ENCODE measurements at places on chromosomes 2 and 18.

DNA sequence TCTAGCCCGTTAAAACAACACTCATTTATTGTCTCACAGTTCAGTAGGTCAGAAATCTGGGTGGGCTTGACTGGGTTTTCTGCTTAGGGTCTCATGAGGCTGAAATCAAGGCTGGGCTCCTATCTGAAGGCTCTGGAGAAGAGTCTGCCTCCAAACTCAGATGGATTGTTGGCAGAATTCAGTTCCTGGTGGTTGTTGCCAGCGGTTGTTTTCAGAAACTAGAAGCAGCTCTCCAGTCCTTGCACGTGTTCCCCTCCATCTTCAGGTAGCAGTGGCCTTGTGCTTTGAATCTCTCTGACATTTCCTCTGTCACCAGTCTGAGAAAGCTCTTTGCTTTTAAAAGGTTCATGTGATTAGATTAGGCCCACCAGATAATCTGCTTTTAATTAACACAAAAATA, 20.1 kb upstream of the FN1 start:
- DNase-seq = no peak

DNA sequence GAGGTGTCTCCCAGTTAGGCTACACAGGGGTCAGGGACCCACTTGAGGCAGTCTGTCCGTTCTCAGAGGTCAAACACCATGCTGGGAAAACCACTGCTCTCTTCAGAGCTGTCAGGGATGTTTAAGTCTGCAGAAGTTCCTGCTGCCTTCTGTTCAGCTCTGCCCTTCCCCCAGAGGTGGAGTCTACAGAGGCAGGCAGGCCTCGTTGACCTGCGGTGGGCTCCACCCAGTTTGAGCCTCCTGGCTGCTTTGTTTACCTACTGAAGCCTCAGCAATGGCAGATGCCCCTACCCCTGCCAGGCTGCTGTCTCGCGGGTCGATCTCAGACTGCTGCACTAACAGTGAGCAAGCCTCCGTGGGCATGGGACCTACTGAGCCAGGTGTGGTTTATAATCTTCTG, 346.3 kb downstream of the CELF4 start:
- DNase-seq = no peak

- DNase-seq = no peak
These were observed 77.3 kb upstream of the SH3BP4 start for GRCh38 chr2:234874347-234875046.

DNA sequence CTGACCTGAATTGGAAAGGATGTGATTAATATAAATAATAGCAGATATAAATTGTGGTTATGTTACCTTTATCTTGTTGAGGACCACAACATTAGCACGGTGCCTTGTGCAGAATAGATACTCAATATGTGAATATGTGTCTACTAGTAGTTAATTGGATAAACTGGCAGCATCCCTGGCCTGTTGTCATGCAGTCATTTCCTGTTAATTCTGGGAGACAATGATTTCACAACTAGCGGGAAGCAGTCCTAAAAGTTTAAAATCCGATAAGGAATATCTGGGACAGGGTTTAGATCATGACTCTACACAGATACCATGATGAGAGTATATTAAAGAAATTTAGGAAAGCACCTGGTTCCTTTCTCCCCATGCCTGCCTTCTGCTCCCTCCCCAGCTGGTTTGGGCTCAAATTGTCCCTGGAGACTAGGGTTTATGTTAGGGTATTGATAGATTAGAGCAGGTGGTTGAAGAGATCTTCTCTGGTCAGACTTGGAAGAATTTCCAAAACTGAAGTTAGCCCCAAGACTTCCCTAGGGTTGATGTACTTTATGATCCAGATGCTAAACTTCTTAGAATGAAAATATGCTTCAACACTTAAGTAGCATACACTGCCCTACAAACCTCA, 32.8 kb downstream of the CYBRD1 start:
- no peak for DNase-seq

GRCh38 chr2:32810909-32811495, 135.8 kb upstream of the LTBP1 start:
- DNase-seq = no peak

DNA sequence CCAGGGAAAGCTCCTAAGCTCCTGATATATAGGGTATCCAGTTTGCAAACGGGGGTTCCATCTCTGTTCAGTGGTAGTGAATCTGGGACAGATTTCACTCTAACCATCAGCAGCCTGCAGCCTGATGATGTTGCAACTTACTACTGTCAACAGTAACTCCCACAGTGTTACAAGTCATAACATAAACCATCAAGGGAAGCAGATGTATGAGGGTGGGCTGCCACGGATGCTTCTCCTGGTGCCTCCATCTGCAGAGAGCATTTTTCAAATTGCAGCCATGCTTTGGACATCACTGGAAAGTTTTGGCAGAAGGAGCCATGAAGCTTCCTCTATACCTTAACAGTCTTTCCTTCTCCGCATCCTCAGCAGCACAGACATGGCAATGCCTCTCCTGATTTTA, 234.5 kb downstream of the ANKRD36B start:
- no peak for DNase-seq

GRCh38 chr18:59551902-59552635, 145.2 kb downstream of the CCBE1 start:
- no peak for DNase-seq

DNA sequence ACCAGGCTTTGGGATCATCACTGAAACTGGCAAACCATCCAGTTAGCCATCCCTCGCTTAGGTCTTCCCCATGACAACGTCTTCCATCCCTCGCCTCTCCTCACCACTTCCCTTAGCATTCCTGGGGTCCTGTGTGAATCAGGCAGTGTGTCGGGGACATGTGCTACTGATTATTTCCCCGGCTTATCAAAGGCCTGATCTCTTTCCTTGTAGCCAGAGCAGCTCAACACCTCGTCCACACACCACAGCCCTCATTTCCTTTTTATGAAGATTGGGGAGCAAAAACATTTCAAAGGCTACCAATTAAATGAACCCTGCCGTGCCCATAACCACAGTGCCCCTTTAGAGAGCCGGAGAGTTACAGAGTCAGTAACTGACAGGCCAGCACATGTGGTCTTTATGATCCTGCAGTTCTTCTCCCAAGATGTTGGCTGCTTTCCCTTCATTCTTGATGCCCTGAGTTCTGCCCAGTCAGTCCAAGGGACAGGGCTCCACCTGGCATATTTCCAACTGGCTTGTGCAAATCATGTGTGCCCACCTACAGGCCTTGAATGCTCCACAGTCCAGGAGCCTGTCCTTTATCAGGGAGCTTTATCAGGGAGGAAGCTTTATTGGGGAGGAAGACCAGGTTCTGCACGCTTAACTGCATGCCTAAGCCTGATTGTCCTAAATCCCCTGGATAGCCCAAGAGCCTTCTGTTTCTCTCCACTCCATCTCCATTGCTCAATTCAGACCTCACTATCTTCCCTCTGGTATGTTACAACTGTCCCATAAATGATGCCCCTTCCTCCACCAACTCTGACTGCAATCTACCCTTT, 343.1 kb downstream of the CYRIA start:
- DNase-seq = no peak

- DNase-seq = no peak
These were observed 152.6 kb downstream of the GULP1 start for GRCh38 chr2:188444106-188444835.

DNA sequence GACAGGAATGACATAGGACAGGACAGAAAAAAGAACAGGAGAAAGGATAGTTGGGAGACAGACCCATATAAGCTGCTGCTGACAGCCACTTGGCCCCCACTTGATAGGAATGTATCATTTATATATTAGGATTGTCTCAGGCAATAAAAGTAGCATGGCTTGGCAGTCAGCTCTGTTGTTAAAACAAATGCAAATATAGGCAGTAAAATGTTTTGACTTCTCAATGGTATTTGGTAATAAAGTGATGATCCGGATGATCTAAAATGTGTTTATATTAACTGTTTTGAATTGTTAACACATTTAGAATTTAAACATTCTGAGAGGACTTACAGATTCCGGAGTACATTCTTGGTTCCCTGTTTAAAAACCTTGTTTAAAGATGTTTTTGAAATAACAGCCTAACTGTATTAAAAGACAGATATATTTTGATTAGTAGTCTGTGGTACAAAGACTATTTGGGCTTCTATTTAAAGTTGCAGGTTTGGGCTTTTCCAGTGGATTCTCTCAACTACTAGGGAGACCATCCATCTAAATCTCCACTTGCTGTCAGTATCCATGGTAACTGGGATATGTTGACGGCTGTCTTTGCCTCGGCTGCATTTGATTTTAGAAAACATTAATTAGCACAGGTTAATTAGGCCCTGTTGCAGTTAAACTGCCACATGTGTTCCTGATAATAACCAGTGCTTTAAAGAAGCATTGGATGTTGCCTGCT, 147.6 kb downstream of the ESCO1 start:
- DNase-seq = no peak

DNA sequence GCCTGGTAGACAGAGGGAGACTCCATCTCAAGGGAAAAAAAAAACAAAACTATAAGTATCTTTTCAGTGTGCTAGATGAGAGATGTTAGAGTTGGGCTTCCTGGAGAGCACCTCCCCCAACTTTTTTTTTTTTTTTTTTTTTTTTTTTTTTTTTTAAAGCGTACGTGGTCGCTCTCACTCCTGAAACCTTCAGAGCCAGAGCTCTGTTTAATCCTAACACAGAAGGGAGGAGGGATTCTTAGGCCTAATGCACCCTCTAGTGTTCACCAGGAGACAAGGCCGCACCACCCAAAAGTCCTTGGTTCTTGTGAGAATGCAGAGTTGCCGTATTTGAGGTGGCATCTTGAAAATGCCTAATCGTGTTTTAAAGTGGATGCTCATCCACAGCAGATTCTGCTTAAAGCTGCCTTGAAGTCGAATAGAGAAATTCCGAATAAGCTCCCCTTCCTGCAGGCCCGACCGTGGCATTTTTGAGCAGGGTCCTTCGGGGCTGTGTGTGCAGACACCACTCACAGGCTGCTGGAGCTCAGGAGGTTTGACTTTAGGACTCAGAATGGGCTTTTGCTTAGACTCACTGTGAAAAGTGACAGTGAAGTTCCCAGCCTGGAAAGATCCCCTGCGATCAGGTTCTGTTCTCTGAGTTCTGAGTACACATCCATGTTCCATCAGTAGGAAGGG, 252.6 kb downstream of the AGAP1 start:
- no peak for DNase-seq

- DNase-seq = no peak
These were observed 344.9 kb downstream of the LPIN1 start for GRCh38 chr2:12091201-12091806.

DNA sequence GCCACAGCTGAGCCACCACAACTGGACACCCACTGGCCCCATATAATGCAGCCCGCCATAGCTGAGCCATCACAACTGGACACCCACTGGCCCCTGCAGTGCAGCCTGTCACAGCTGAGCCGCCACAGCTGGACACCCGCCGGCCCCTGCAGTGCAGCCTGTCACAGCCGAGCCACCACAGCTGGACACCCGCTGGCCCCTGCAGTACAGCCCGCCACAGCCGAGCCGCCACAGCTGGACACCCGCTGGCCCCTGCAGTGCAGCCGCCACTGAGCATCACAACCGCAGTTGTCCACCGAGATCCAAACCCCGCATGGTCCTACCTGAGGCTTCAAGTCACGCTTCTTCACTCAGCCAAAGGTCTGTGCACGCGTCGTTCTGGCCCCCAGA, 134.2 kb downstream of the PXDN start:
- no peak for DNase-seq

GRCh38 chr2:27306573-27307286, 1.5 kb downstream of the UCN start:
- DNase-seq = no peak

DNA sequence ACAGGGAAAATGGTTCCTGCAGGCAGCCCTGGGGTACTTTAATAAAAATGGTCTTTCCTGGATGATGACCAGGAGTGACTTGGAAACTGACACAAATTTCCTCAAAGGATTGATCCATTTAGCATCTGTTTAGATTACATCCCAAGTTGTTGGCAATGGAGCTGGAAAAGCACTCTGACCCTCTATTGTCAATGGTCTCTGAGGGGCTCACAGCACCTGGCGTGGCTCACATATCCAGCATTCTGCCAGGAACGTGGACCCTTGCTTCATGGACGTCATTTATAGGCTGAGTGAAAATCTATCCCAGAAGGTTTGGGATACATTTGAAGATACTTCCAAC, 43.8 kb downstream of the SERTAD2 start:
- DNase-seq = no peak

GRCh38 chr2:180141600-180141999, 134.5 kb upstream of the CWC22 start:
- no peak for DNase-seq

- no peak for DNase-seq
These were observed 64.1 kb downstream of the BCL2L11 start for GRCh38 chr2:111184725-111185310.

- DNase-seq = no peak
These were observed 66.0 kb upstream of the FAM136A start for GRCh38 chr2:70367722-70368323.

DNA sequence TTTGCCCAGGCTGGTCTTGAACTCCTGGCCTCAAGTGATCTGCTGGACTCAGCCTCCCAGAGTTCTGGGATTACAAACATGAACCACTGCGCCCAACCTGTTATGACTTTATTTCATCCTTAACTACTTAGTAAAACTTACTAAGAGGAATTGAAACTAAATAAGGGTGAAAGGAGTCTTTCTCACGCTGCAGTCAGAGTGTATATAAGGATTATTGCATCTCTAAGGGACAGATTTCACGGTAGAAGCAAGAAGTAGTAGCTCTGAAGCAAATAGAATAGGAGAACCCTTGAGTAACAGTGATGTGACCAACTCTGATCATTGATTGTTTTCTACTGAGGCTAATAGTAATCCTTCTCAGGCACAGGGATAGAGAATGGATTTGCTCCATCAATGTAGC, 960.1 kb downstream of the CPS1 start:
- DNase-seq = no peak

DNA sequence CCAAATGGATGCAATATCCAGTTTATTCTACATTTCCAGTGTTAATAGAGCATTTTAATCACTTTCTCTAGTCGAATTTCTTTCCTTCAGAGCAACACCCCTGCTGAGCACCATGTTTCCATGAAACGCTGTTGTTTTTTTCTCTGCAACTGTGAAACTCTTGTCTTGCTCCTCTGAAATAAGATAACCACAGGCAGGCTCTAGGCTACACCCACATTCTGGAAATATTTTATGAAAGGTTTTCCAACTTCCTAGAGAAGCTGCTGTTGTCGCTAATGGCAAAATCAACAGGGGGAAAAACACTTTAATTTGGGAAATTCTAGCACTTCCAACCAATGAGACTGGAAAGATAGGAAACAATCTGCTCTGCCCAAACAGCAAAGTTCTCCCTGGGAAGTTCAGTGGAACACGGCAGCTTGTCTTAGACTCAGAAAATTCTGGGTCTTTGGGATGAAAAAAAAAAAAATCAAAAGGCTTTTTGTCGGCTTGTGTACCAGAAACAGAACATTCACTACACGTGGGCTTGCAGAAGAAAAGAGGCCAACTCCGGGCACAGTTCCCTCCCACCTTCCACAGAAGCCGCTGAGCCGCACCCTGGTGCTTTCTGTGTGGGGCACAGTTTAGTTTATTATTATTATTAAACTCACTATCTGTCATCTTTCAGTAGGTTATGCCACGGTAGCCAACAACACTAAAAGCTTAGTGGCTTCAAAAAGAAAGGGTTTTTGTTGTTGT, 98.7 kb downstream of the MMADHC start:
- DNase-seq = no peak
